ENCODE measurements at places on chromosomes 5 and 9.

GRCh38 chr5:159393854-159394274 is 63.6 kb upstream of the IL12B start:
- DNase-seq: no peak

DNA sequence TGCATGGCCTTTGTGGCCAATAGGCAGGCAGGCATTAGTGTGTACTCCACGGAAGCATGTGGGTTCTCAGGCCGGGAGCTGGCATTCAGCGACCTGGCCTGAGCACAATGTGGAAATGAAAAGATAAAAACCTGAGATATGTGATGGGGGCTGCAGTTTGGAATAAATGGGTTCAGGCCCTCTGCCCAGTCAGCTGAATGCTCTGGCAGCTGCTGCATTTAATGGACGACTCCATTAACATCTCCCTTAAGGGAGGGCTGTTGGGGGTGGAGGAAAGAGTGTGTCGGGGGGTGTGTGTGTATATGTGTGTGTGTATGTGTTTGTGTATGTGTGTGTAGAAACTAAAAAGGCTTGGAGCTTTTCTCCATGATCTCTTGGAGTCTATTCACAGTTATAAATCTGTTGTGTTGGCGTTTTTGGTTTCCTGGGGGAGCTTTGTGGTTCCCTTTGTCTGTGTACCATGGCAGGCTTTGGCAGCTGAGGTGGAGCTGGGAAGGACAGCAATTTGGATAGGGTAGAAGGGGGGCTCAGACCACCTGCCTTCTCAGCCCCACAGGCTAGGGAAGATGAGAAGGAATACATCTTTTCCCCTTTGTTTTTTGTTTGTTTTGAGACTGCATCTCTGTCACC is 27.3 kb upstream of the HSPA9 start:
- DNase-seq: no peak

DNA sequence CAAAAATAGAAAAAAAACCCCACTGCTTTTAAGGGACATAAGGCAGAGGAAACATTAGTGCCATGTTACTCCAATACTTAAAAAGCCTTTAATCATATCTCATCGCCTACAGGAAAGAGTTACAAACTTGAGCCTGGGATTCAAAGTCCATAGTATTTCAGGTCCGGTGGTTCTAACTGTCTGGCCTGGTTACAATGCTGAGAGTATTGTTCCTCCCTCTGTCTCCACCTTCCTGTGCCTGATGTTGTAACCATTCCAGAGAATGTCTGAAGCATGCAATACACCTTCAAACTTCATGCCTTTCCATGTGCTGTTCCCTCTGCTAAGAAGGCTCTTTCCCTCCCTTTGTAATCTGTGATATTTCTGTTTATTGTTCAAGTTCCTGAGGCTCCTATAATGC is 41.6 kb upstream of the SLC36A2 start:
- no peak for DNase-seq

DNA sequence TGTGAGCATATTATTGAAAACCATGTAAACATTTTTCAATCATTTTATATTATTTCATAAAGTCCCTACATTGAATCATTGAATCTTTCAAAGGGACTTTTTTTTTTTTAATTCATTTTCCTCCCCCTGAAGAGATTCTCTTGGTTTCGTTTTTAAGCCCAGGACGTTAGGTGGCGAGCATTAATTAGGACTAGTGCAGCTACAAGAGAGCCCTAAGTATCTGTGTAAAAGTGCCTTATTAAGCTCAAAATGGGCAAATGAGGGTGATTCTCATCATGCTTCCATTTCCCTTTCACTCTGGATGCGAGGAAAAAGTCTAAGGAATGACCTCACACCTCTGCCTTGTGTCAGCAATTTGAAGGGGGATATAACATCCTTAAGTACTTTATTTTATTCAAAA is 517.9 kb upstream of the ITGA1 start:
- no peak for DNase-seq

DNA sequence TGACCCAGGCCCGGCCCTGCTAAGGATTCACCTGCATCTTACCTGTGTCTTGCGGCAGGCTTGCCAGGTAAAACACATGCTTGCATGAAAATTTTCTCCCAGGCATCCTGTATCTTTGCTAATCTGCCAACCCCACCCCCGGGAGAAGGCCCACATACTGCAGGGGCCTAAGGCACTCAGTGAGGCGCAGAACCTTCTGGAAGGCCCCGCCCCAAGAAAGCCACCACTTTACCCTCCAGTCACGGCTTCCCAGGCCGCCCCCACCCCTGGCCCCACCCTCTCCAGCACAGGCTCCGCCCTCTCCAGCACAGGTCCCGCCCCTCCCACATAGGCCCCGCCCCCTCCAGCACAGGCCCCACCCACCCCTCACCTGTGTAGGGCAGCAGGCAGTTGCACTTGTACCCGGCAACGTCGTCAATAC is 29.8 kb upstream of the SEC16A start:
- DNase-seq: no peak

DNA sequence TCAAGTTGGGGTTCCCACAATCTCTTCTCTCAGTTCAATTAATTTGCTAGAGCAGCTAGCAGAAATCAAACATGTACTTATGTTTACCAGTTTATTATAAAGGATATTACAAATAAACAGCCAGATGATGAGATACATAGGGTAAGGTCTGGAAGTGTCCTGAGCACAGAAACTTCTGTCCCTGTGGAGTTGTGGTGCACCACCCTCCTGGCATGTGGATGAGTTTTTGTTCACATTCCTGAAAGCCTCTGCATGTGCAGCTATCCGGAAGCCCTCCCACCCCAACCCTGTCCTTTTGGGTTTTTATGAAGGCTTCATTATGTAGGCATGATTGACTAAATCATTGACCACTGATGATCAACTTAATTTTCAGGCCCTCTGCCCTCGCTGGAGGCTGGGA is 791.2 kb upstream of the ZNF608 start:
- no peak for DNase-seq

GRCh38 chr9:34662526-34663302 is at the start of gene CCL27:
CCL27 (minus strand) TSS chr9:34662657; CDS start chr9:34662633, 24 bp downstream.
- DNase-seq: no peak

GRCh38 chr5:95241635-95242034 is 43.3 kb downstream of the MCTP1 start:
- DNase-seq: no peak

GRCh38 chr9:129198319-129199043 is 20.4 kb upstream of the IER5L start:
- DNase-seq: no peak

DNA sequence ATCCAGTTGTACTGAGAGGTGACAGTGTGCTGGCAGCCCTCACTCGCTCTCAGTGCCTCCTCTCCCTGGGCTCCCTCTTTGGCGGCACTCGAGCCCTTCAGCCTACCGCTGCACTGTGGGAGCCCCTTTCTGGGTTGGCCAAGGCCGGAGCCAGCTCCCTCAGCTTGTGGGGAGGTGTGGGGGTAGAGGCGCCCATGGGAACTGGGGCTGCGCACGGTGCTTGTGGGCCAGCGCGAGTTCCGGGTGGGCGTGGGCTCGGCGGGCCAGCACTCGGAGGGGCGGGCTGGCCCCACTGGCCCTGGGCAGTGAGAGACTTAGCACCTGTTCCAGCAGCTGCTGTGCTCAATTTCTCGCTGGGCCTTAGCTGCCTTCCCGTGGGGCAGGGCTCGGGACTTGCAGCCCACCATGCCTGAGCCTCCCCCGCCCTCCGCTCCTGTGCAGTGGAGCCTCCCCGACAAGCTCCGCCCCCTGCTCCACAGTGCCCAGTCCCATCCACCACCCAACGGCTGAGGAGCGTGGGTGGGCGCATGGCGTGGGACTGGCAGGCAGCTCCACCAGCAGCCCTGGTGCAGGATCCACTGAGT is 342.2 kb upstream of the ZNF608 start:
- no peak for DNase-seq

GRCh38 chr9:134565316-134565915 is 76.2 kb upstream of the COL5A1 start:
- no peak for DNase-seq

GRCh38 chr5:103801681-103802080 is 239.1 kb upstream of the NUDT12 start:
- DNase-seq: no peak

DNA sequence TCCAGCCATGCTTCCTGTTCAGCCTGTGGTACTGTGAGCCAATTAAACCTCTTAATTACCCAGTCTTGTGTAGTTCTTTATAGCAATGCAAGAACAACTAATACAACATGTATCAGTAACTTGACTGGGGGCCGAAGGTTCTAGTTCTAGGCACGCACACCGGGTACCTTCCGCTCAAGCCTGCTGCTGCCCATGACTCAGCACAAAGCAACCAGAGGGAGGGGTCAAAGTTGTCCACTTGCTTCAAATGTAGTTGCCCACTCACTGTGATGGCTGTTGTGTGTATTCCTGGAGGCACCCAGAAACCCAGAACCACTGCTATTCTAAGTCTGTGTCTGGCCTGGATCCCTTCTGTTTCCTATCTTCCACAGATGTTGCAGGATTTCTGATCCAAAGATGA is 222.6 kb downstream of the FRMD3 start:
- DNase-seq: no peak

- no peak for DNase-seq
Measured at GRCh38 chr5:167166696-167167095, 1124.7 kb upstream of the WWC1 start.

GRCh38 chr5:135643881-135644766 is 65.3 kb upstream of the CXCL14 start:
- DNase-seq: no peak

DNA sequence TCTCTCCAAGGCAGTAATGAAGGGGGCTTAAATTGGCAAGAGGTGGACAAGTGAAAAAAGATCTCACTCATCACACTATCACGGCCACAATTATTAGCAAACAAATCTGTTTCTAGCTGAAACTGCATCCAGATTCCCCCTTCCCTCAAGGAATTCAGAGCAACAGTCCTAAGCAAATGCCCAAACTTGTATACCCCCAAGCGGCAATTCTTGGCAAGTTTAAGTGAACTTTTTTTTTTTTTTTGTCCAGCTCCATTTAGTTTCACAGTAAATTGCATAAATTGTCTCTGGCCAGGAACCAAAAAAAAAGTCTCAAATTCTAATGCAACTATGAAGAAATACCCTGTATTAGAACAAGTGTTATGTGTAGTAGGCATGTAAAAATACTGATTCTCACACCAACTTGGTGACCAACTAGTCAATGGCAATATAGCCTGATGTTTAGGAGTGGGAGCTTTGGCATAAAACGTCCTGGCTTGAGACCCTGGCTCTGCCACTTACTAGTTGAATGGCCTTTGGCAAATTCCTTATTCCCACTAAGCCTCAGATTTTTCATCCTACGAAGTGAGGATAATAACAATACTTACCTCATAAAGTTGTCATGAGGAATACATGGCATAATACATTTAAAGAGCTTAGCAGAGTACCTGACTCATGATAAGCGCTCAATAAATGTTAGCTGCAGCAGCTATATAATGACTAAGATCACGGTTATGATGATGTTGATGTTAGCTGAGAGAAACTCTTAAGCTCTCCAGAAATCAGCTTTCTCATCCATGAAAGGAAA is 193.2 kb downstream of the ADAMTSL1 start:
- no peak for DNase-seq

DNA sequence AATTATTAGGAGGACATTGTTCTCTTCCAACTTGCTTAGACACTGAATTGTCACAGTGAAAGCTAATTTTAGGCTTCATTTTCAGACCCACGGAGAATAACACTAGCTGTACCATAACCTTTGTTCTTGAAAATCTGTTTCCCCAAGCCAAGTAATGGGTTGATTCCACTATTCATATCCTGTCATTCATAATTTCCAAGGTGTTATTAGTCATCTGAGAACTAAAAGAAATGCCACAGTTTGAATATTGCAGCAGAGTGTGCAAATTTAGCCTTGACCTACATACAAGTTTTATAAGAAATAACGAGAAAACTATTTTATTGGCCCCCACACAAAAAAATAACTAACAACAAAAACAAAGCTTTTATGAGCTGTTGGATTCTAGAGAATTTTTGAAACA is 148.5 kb upstream of the TYRP1 start:
- DNase-seq: no peak

- no peak for DNase-seq
Measured at GRCh38 chr5:72906806-72907205, 49.0 kb upstream of the FCHO2 start.

DNA sequence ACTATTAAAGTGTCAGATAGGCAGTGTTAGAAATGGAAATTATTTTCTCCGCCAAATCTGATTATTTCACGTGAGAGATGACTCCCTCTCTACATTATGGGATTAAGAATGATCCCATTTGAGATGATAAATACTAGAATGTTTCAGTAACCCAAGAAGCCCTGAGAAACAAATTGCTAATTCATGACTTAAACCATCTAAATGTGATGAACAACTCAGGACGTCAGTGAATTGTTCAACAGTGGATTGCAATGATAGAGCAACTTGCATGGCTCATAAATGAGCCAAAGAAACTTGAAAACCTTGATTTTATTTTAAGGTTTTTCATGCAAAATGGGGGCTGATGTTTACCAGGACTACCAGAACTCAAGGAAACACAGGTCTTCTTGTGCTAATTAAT is 350.5 kb upstream of the WWC1 start:
- no peak for DNase-seq

- no peak for DNase-seq
Measured at GRCh38 chr9:7266911-7267595, 509.3 kb downstream of the KDM4C start.

DNA sequence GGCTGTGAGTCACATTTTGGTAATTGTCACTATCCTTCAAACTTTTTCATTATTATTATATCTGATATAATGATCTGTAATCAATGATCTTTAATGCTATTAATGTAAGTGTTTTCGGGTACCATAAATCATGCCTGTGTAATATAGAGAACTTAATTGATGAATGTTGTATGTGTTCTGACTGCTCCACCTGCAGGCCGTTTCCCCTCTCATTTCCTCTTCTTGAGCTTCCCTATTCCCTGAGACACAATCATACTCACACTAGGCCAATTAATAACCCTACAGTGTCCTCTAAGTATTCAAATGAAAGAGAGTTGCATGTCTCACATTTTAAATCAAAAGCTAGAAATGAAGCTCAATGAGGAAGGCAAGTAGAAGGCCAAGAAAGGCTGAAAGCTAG is 420.9 kb upstream of the SGCD start:
- no peak for DNase-seq

DNA sequence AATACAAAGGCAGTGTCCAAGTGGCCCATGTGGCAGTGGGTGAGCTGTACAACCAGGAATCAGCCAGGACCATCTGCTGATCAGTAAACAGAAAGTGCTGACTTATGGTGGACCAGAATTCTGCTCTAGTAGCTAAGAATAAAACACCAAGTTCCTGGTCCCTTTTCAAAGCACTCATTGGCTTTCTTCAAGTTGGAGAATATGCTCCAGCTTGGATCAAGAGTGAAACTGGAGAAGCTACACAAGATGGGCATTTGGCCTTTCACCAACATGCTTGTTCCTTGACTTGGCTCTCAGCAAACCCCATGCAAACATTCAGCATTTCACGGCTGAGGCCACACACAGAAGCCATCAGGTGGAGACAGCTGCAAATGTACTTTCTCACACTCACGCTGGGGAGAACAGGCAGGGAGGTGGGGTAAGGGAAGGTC is 32.1 kb downstream of the MARCHF3 start:
- DNase-seq: no peak

All from stimulated activated CD4-positive, alpha-beta T cell treated with anti-CD3 and anti-CD28 coated beads, TNF-alpha, amount 100 ng/mL, for 1 hour (primary cell).